ENCODE measurements at places on chromosomes 4 and X.

- DNase-seq = no peak
These were observed 24.8 kb upstream of the CYBB start for GRCh38 chrX:37755025-37755424.

GRCh38 chrX:8668813-8669212 is 63.1 kb downstream of the ANOS1 start:
- no peak for DNase-seq

DNA sequence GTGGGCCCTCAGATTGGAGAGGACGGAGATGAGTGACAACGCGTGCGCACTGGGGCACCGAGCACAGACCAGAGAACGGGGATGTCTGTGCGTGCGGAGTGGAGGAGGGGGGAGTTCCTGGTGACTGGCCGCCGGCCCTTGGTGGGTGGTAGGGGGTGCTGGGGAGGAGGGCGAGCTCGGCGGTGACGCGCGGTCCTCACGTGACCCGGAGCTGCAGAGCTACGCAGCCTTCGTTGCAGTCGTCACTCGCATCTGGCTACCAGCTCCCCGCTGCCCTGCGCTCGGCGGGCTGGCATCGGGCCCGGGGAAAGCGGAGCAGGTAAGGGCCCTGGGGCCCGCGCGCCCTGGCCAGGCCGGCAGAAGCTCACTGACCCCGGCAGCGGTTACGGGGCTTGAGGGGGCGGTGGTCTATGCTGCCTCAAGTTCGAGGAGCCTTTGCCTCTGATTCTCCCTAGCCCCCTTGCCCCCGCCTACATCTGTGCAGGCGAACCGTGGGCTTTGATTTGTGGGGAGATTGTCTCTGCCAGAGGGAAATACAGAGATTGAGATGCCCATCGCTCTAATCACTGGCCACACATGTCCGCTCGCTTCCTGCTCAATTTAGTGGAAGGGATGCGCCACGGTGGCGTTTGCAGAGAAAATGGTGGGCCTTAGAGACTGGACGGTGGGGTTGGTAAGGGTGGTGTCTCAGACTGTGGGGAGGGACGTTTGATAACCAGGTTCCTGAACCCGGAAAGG is at the start of gene ARMCX4:
Gene ARMCX4 (plus strand): TSS at position 245 of the 738 bp plus-strand sequence. CDS start 3,134 bp downstream, outside the sequence.
- peak; percentile 1 for DNase-seq

- DNase-seq = no peak
These were observed 260.1 kb downstream of the EVC2 start for GRCh38 chr4:5448221-5448620.

GRCh38 chrX:77076896-77077295 is 370.3 kb upstream of the FGF16 start:
- no peak for DNase-seq

- no peak for DNase-seq
These were observed 113.3 kb downstream of the EFNB1 start for GRCh38 chrX:68942104-68942503.

DNA sequence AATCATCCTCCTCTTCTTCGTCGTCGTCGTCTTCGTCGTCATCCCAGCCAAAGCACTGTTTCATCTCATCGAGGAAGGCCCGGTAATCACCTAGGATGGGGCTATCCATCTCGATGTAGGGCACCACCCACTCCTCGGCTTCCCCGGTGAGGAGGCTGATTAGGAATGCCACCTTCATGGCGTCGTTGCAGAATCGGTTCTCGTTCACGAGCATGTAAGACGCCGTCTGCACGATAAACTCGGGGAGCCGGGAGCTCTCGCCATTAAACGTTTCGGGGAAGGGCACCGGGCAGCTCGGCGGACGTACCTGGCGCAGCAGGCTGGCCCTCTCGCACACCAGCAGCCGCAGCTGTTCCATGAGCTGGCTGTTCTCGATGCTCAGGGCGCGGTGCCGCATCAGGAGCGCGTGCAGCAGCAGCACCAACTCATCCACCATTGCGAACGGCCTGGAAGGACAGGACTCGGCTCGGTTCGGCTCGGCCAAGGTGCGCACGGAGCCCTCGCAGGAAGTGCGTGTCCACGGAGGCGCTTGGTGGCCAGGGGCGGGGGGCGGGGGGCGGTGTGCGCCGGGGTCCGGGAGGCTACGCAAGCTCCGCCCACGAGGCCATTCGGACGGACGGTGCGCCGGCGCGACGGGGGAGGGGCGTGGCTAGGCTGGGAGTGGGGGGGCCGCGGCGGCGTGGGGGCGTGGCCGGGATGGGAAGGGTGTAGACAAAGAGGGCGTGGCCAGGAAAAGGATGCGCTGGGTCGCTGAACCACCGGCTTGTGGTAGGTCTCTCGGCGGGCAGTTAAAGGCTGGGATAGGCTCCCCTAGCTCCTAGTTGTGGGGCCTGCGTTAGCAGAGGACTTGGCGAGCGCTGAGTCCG is at the start of gene LDOC1:
Gene LDOC1 (minus strand): TSS at position 544 of the 866 bp plus-strand sequence. CDS start 108 bp downstream, at position 436.
- peak; percentile 59 for DNase-seq

DNA sequence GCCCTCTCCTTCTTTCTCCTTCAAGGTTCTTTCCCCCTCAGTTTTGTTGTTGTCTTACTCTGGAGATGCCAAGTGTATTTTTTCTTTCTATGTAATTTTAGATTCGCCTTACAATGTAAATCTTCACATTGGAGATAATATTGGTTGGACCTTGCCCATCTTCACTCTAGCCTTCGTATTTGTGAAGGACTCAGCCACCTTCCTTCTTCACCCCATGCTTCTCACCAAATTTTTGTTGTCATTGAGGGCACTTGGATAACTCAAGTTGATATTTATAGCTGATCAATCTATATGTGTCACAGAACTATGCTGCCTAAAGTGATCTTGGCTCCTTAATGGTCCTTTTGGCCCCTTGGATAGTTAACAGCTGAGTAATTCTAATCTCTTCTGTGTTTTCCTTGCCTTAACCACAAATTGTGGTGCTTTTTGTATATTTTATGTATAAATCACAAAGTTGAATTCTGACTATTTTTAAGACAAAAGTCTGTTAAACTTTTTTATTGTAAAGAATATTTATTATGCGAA is 6.5 kb downstream of the SPRY1 start:
- no peak for DNase-seq

DNA sequence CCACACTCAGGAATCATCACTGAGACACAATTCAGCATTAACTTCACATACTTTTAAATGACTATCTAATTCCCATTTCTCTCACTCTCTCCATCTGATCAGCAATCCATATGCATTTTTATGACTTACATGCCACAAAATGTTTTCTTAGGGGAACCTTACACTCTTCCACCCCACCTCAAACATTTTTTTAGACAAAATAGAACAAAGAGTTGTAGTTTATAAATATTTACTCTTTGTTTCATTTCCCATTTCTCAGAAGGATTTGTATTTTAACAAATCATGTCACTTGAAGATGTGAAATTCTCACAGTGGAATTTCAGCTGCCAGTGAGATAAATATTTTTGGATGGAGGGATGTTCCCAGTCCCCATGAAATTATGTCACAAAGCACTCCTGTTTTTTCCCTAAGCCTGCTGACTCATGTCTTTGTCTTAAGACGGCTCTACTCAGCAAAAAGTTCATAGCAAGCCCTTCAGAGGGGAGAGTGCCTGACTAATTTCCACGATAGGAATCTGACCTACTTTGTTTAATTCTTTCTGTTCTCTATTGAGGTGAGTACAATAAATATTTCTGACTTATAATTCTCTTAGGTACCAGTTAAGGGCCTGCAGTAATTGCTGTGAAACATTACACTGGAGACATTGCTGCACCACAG is 257.7 kb downstream of the THOC2 start:
- no peak for DNase-seq

GRCh38 chr4:70356185-70356584 is 4.4 kb upstream of the SMR3A start:
- no peak for DNase-seq

DNA sequence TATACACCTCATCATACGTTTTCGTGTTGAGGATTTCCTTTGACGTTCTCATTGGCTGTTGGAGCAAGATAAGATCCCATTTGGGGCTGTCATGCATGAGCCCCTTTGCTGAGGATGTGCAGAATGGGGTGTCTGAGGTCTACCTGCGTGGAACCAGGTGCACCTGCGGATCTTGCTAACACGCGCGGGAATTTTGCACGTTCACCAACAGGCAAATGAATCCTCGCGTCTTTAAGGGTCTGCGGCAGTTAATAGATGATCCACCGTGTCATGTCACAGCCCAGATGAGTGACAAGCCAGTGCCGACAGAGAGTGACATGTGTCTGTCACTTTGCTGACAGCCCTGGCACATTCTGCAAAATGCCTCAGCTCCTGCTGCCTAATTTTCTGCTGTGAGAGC is 56.3 kb upstream of the SHOX start:
- DNase-seq = no peak

DNA sequence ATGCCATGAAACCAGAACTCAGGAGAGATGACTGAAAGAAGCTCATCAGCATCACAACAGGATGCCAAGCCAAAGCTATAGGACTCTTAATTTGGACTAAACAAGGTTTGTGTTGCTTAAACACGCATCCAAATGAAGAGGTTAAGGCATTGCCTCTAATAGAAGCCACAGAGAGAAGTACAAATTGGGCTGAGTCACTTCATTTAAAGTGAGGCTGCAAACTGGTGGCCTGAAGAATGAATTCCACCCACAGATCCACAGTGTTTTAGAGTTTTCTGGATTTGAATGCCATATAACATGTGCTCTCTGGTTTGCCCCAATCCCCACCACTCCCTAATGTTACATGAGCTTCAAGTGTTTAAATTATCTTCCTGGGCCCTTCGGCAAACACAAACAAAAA is 103.5 kb downstream of the FIP1L1 start:
- DNase-seq = no peak

GRCh38 chrX:107825698-107826237 is at the start of gene MID2:
TSS of gene MID2 (plus strand) at chrX:107825866. CDS start at chrX:107826427, 561 bp downstream.
- peak; percentile 36 for DNase-seq

- DNase-seq = no peak
These were observed 65.2 kb downstream of the IGFBP7 start for GRCh38 chr4:57044996-57045395.

DNA sequence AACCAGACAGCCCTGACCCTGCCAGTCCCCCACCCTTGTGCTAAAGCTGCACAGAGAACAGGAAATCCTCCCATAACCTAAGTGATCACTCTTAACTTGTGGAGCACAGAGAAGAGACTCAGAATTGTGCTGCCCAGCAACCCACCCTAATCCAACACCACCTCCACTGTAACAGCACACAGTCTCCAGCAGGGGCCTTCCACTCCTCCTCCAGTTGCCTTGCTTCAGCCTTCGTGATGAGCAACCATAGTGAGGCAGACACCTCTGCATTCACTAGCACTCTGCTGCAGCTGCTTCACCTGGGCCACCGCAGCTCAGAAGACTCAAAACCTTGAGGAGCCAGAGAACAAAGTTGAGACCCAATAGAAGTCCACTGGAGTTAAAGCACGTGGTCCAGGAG is 7.9 kb upstream of the UGT2B4 start:
- no peak for DNase-seq

GRCh38 chr4:185892165-185892564 is 80.2 kb upstream of the SORBS2 start:
- DNase-seq = no peak

DNA sequence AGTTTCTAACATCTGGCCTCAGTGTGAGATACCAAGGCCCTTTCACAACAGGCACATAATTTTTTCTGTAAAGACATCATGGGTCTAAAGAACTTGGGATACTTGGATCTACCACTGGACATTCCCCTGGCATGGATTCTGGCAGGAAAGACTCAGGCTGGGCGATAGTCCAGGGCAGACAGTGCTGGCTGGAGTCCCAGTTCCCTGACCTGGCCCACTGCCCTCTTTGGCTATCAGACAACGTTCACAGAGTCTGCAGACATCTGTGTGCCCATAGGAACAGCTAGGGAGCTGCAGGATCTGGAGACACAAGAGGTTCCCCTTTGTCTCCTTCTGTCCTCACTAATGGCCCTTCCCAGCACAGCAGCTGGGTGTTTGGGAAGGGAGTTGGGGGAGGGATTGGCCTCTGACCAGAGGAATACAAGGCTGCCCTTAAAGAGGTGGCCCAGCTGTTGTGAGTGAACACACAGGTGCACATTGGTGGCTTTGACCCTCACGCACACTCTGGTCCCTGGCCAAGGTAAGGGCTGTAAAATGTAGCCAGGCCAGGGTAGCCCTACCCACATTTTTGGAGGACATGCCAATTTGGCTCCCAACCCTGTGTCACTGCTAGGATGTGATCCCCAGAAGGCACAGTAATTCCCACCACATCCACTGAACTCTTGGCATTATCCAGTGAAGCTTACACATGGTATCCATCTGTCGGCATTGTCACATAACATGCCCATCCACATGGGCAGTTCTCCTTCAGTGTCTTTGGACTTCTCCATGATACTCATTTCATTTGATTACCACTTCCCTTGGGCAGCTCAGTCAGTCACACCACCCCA is 72.3 kb downstream of the SOX3 start:
- no peak for DNase-seq

DNA sequence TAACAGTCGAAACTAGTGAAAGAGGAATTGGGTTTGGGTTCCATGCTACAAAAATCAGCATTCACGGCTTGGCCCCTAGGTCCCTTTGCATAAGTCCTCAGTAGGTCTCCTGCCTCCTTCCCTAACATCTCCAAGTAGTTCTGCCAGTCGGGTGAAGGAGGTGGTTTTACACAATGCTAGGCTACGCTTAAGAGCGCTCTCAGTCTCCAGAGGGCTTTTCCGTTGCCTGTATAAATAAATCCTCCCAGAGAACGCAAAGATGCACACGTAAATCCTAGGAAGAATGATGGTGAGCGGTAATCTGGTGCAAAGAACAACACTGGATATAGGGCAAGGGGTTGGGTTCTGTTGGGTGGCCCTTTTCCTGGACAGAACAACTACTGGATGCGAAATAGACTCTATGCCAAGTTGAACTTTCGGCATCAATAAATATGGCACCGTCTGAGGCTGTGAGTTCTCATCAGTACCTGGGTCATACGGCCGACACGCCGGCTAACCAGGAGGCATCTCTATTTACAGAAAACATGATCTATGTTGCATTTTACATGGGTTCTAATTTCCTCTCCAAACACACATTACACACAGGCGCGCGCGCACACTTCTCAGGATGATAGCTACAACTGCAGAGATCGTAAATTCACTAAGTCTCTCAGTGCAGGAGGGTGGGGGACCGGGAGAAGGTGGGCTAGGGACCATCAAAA is 1.3 kb downstream of the CAMK2D start:
- DNase-seq = peak; percentile 20

DNA sequence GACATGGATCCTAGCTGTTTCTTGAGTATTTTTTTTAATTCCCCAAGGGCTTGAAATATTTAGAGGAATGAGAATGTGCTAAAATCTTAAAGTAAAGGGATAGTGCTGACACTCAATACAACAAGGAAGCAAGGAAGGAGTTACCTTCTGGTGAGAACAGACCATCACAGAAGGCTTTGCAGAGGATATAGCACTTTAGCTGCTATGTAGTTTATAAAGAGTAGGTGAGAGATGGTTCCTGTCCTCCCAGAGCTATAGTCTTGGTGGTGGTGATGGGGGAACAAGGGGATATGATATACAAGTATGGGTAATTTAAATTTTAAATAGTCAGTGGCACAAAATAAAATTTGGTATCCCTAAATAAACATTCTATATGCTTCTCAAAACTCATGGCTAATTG is 47.6 kb downstream of the MTHFD2L start:
- no peak for DNase-seq
